Large intestine (tissue), 12 donors: ENCODE measurements at places on chromosomes 4 and X. TPM values are rescaled to one million over a fixed set of nuclear protein-coding genes. Genes with fewer than 3 reads are reported as not detected.

Gene PF4V1
- polyA plus RNA-seq = 0.24 TPM

Gene P2RY8
- 1.6 TPM for polyA plus RNA-seq

Gene MAGEE1
- polyA plus RNA-seq = 2.3 TPM

Gene GNRHR
- 0.55 TPM for polyA plus RNA-seq

Gene AKAP4
- 0.07 TPM for polyA plus RNA-seq

Gene MAGEA12
- not detected for polyA plus RNA-seq

Gene CAPN6
- polyA plus RNA-seq = 7.3 TPM

Gene VGLL1
- polyA plus RNA-seq = not detected

Gene ARHGAP36
- polyA plus RNA-seq = 0.70 TPM

Gene PKD2
- 31.2 TPM for polyA plus RNA-seq

- no peak overlapping the region for H3K4me3 ChIP-seq
- no peak overlapping the region for H3K27ac ChIP-seq
- DNase-seq = no peak
- no peaks in the 10 kb centered on the region for H3K27me3 ChIP-seq
- peaks cover 2% of the 10 kb centered on the region for H3K36me3 ChIP-seq
- H3K4me1 ChIP-seq = no peaks in the 10 kb centered on the region
These were observed 64.7 kb downstream of the NBDY start for GRCh38 chrX:56793521-56794320.

GRCh38 chr4:158649111-158649680 lies 22.5 kb downstream of the C4orf46 start:
- no peak overlapping the region for H3K27ac ChIP-seq
- peaks cover 2% of the 10 kb centered on the region for H3K27me3 ChIP-seq
- no peak for DNase-seq
- H3K4me1 ChIP-seq = no peaks in the 10 kb centered on the region
- no peak overlapping the region for H3K4me3 ChIP-seq

GRCh38 chr4:122086338-122087065 lies 65.6 kb upstream of the BLTP1 start:
- no peak overlapping the region for H3K27ac ChIP-seq
- peak; percentile 5 for DNase-seq
- no peaks in the 10 kb centered on the region for H3K27me3 ChIP-seq
- H3K4me3 ChIP-seq = no peak overlapping the region
- H3K4me1 ChIP-seq = no peaks in the 10 kb centered on the region

- no peak overlapping the region for H3K4me3 ChIP-seq
- H3K27me3 ChIP-seq = peaks cover 2% of the 10 kb centered on the region
- H3K36me3 ChIP-seq = no peaks in the 10 kb centered on the region
- DNase-seq = no peak
These were observed 194.4 kb downstream of the SLIT2 start for GRCh38 chr4:20445933-20446723.

DNA sequence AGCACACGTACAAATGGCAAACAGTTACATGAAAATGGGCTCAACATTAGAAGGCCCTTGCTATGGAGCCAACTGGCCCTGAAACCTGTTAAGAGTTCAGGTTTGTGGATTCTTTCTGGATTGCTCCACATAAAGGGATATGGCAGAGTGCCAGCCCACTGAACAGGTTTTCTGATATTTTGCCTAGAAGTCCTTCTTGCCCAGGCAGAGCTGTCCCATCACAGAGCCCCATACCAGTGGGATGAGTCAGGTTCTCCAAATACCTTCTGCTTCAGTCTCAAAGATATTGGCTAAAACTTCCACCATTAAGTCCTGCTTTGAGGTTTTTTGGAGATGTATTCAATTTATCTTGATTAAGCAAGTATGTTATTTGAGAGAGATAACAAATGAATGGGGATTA lies 146.8 kb upstream of the IL1RAPL2 start:
- DNase-seq = no peak
- H3K27me3 ChIP-seq = no peaks in the 10 kb centered on the region
- H3K4me1 ChIP-seq = no peaks in the 10 kb centered on the region
- H3K36me3 ChIP-seq = no peaks in the 10 kb centered on the region

- H3K4me1 ChIP-seq = no peaks in the 10 kb centered on the region
- H3K36me3 ChIP-seq = no peaks in the 10 kb centered on the region
- H3K27me3 ChIP-seq = peaks cover 19% of the 10 kb centered on the region
- H3K4me3 ChIP-seq = no peak overlapping the region
- no peak overlapping the region for H3K27ac ChIP-seq
- DNase-seq = no peak
These were observed 56.5 kb downstream of the CPZ start for GRCh38 chr4:8648816-8649630.

DNA sequence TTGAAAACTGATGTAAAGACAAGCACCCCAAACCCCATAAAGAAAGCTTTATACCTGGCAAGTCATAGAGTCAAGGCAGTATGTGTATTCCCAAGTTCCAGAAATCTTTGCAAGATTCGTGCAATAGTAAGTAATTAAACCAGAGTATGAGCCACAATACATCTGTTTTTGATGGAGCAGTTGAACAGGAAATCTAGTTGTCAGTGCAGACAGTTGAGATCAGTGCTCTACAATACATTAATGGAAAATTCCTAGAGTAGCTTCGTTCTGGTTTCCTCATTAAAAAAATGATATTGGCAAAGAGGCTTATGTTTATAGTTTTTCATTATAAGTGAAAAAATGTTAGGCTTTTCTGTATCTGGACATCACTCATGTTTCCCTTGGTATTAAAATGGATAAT lies 575.3 kb downstream of the TRIML1 start:
- no peak overlapping the region for H3K27ac ChIP-seq
- no peaks in the 10 kb centered on the region for H3K4me1 ChIP-seq
- no peak overlapping the region for H3K4me3 ChIP-seq
- no peaks in the 10 kb centered on the region for H3K27me3 ChIP-seq

DNA sequence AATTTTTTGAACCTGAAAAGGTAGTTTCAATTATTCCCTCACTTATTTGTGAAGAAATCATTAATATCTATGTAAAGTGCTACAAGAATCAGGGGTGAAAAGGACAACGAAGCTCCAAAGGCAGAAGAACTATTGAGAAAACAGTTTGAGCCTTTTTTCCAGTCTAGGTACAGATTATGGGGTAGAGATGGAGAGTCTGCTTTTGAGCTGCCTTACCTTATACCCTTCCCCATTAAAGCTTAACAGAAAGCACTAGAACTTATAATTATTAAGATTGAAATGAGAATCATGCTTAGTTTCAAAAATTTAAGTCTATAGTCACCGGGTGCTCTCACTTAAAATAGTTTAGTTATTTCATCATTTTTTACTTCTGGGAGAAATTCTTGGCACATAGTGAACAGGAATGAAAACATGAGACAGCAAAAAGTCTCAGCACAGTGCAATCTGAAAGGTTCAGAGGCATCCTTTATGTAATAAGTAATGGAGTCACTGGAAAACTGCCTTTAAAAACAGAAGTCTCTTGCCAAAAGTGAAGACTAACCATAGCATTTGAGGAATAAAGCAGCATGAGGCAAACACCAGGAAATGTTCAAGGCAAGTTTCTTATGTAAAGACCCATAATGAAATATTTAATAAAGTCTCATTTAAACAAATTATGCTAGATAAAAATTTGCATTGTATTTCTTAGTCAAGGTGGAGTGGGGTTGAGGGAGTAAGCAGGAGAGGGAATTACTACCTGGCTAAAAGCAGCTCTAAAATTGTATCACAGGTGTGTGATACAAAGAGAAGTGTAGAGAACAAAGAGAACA lies 5.1 kb upstream of the DCLK2 start:
- H3K27ac ChIP-seq = no peak overlapping the region
- no peaks in the 10 kb centered on the region for H3K4me1 ChIP-seq
- no peak for DNase-seq
- H3K36me3 ChIP-seq = no peaks in the 10 kb centered on the region

DNA sequence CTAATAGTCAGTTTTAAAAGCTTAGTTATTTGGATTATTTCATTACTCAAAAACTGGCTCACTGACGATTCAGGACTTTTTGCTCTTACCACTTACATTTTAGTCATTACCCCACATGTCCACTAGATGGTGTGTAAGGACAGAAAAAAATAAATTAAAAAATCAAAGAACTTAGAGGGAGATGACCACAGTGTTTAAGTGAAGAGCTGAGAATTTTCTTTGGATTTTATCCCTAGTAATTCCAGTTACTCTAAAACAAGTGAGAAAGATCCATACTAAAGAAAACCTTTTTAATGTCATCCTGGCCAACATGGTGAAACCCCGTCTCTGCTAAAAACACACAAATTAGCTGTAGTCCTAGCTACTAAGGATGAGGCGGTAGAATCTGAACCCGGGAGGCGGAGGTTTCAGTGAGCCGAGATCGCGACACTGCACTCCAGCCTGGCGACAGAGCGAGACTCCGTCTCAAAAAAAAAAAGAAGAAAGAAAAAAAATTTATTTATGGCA lies 26.4 kb upstream of the TMPRSS11B start:
- peaks cover 11% of the 10 kb centered on the region for H3K4me1 ChIP-seq
- H3K27me3 ChIP-seq = no peaks in the 10 kb centered on the region
- no peak for DNase-seq
- peak overlapping the region; percentile 11 for H3K4me3 ChIP-seq
- no peaks in the 10 kb centered on the region for H3K36me3 ChIP-seq

DNA sequence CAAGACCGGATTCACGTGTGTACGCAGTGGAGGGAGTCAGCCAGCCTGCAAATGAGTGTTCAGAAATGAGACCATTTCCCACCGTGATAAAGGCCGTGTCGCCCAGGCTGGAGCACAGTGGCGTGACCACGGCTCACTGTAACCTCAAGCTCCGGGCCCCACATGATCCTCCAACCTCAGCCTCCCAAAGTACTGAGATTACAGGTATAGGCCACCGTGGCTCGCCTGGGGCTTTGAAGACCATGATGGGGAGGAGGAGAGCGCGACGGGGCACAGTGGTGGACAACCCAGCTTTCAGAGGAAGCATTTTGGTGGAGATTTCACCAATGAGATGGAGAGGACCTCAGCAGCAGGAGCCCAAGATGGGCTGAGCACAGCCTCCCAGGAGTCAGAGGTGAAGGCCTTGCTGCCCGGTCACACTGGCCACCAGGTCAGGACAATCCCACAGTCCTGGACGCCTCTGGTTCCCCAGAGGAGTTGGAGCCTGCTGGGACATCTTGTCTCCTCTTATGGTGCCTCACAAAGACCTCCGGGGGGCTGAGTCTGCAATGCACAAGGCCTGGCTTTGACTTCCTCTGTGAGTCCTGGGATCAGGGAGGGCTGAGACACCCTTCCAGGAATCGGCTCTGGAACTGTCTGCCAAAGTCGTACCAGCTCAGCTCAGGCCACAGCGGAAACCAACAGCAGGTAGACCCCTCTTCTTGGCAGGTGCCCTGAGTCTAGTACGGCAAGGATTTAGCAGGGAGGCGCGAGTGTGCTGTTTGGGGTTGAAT lies 22.4 kb upstream of the MXD4 start:
- no peaks in the 10 kb centered on the region for H3K36me3 ChIP-seq
- no peak overlapping the region for H3K4me3 ChIP-seq
- no peaks in the 10 kb centered on the region for H3K4me1 ChIP-seq
- H3K27ac ChIP-seq = no peak overlapping the region
- H3K27me3 ChIP-seq = no peaks in the 10 kb centered on the region

- no peak overlapping the region for H3K27ac ChIP-seq
- peaks cover 19% of the 10 kb centered on the region for H3K4me1 ChIP-seq
- no peak overlapping the region for H3K4me3 ChIP-seq
- no peaks in the 10 kb centered on the region for H3K27me3 ChIP-seq
- DNase-seq = no peak
These were observed 70.5 kb downstream of the HPGD start for GRCh38 chr4:174451718-174452296.

DNA sequence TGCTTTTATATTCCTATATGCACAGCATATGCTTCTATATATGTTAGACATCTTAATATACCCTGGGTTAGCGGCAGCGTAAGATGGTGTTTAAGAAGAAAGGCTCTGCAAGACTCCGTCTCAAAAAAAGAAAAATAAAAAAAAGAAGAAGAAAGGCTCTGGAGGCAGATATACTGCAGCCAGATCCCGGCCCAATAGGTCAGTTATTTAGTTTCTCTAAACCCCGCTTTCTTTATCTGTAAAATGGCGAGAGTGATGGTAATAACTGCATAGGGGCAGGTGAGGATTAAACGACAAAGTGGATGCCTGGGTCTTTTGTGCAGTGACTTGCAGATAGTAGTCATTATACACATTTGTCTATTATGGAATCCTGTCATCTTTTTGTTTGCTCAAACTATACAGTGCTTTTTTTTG lies 115.2 kb downstream of the NAA11 start:
- peaks cover 9% of the 10 kb centered on the region for H3K4me1 ChIP-seq
- DNase-seq = no peak
- H3K4me3 ChIP-seq = no peak overlapping the region
- H3K27me3 ChIP-seq = no peaks in the 10 kb centered on the region
- H3K27ac ChIP-seq = peak overlapping the region; percentile 35

DNA sequence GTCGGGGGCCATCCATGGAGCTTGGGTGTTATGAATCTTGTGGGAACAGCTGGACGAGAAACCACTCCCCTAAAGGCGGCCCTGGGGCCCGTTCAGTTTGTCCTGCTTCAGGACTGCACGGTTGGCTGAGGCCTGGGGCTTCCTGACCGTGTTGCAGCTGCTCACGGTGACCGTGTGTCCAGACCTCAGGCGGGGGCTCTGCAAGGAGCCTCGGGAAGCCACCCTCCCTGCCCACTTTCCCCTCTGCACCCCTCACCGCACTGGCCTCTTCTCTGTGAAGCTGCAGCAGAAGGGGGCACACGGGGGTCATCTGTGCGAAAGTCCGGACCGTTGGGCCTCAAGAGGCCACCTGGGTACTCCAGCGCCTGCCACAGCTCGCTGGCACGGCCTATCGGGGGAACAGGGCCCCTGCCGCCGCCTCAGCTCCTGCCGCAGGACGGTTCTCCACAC lies 29.4 kb downstream of the UVSSA start:
- H3K36me3 ChIP-seq = peaks cover 35% of the 10 kb centered on the region
- H3K27me3 ChIP-seq = no peaks in the 10 kb centered on the region
- no peak for DNase-seq
- no peaks in the 10 kb centered on the region for H3K4me1 ChIP-seq
- H3K27ac ChIP-seq = no peak overlapping the region

DNA sequence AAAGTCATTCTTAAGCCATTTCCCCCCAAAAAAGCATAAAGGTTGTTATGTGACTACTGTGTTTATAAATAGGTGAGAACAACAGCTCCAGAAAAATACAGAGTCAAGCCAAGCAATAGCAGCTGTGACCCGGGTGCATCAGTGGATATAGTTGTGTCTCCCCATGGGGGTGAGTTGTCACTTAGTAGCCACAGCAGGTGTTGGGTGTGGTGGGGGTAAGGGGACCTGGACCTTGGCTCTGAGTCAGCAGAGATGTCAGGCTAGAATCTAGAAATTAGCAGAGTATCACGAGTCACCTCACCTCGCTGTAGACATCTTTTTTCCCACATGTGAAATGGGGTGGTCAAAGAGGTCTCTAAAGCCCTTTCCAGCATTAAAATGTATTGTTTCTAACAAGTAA lies 42.4 kb downstream of the MOSPD2 start:
- peaks cover 21% of the 10 kb centered on the region for H3K36me3 ChIP-seq
- H3K4me1 ChIP-seq = no peaks in the 10 kb centered on the region
- no peak overlapping the region for H3K27ac ChIP-seq
- DNase-seq = no peak
